ENCODE measurements at places on chromosomes 5 and 9.

GRCh38 chr5:141762316-141762715 is 80.3 kb upstream of the ARAP3 start:
- DNase-seq: no peak

DNA sequence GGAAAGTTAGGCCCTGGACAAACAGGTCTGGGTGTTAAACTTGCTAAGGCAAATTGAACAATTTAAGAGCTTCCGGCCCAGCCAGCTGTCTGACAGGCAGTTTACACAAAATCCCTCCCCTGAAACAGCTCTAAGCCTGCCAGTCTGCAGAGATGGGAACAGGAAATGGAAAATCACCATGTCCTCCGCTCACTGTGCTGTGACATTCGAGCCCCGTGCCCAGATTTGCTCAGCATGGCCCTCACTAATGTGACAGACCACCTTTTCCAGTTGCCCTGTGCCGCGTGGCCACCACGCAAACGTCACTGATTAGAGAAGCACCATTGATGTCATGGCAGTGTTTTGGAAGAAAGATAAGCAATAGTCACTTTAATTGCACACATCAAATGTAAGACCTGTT is 41.0 kb downstream of the CCNJL start:
- DNase-seq: no peak

- no peak for DNase-seq
Observed at GRCh38 chr9:9299134-9299533, 1313.7 kb downstream of the PTPRD start.

DNA sequence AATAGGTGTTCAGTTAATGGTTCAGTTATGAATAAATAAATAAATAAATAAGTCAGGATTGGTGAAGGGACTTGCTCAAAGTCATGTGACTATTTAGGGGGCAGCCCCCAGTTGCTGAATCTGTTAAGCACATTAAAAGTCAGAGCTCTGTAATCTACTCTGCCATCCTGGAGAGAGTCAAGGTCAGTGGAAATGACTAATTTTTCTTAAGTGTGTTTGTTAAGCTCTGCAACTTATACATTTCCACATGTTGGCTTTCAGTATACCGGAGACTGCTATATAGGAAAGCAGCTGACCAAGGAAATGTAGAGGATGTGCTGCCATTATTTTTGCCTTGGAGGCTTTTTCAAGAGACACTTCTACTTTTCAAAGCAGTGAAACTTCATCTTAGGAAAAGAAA is 57.9 kb downstream of the KIAA1958 start:
- DNase-seq: no peak

- DNase-seq: no peak
Observed at GRCh38 chr9:88685966-88686365, 151.0 kb downstream of the NXNL2 start.

GRCh38 chr5:164203581-164204225 is 698.3 kb downstream of the MAT2B start:
- DNase-seq: no peak

DNA sequence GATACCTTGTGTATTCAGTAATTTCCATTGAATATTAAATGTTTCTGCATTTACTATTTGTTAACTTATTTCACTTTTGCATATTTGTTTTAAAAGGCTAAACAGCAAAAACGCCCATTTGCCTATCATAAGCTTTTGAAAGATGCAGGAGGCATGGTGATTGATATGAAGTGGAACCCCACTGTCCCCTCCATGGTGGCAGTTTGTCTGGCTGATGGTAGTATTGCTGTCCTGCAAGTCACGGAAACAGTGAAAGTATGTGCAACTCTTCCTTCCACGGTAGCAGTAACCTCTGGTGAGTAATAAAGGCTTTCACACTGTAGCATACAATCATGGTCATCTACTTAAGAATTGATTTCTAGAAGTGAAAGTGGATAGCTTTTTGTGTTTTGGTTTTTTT is 3.8 kb downstream of the NUP214 start:
- DNase-seq: no peak

DNA sequence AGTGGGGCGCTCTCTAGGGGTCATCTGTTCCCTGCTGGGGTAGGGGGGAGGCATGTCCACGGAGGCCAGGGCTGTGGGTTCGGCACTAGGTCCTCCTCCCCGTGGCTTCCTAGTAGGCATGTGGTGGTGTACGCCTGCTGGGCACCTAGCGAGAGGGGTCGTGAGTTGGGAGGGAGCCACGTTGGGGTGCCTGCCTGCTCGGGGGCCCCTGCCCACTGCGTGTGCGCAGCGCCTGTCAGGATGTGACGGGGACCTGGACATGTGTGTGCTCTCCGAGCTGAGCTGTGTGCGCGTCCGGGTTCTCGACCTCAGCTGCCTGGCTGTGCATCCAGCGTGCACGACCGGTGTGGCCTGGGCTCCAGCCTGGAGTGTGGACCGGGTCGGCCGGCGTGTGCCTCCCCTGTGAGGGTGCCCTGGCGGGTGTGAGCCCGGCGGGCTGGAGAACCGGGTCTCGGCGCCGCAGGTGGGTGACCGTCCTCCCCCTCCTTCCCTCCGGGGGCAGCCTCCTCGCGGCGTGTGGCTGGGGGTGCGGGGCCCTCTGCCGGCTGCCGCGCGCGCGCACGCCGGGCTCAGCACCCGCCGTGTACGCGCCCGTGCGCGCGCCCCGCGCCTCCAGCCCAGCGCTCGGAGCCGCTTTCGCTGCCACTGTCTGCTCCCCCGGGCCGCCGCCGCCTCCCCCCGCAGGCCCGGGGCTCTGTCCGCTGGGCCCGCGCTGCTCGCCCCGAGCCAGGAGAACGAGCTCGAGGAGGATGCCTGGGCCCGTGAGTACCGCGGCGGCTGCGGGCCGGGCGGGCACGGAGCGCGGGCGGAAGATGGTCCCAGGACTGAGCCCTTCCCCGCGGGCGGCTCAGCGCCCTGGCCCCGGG is at the start of gene PRR7:
Gene PRR7 (plus strand): TSS at position 615 of the 866 bp plus-strand sequence. CDS start 8,254 bp downstream, outside the sequence.
- peak; percentile 61 for DNase-seq

- DNase-seq: no peak
Observed at GRCh38 chr9:98219794-98220370, 27.4 kb upstream of the CORO2A start.

GRCh38 chr5:52491818-52492217 is 295.9 kb upstream of the ITGA1 start:
- no peak for DNase-seq

- DNase-seq: no peak
Observed at GRCh38 chr9:135817951-135818717, 89.2 kb downstream of the CAMSAP1 start.

GRCh38 chr5:116068028-116068632 is 16.7 kb upstream of the COMMD10 start:
- peak; percentile 65 for DNase-seq

DNA sequence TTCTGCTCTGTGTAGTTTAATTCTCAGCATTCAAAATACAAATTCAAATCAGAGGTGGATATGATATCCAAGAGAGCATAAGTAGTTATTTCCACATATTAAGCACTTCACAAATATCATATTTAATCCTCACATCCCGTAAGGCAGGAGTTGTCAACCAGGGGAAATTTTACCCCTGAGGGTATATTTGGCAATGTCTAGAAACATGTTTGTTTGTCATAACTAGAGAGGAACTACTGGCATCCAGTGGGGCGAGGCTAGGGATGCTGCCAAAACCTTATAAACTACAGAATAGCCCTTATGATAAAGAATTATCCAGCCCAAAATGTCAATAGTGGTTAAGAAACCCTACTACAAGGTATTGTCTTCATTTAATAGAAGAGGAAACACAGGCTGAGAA is 619.4 kb downstream of the SLCO4C1 start:
- DNase-seq: no peak

DNA sequence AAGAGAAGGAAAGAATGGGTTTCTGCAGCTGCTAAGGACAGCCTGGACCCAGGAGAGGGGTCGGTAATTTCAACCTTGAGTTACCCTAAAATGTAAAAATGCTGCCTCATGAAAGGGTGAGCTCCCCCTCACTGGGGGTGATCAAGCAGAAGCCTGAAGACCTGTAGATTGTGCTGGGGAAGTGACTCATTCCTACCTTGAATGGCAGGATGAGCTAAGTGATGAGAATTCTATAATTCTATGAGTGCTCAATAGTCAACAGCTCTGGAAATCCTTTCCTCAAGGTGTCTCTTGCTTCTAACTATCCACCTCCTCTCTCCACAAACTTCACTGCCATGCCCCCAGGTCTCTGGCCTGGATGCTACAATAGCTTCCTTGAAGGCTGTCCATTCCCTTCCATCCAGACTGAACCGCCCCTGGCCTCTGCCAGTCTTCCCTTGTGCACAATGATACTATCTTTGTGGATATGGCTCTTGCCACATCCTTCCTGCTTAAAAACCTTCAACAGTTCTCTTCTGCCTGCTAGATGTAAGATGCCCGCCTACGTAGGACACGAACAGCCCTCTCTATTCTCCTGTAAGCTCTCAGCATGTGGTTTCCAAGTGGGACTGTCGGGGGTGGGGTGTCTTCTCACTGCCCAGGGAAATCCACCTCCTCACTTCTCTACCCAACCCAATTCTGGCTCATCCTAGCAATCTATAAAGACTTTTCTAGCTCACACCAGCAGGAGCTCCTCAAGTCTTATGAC is 50.6 kb downstream of the PTPN3 start:
- no peak for DNase-seq

GRCh38 chr9:134546246-134546731 is 95.3 kb upstream of the COL5A1 start:
- no peak for DNase-seq

DNA sequence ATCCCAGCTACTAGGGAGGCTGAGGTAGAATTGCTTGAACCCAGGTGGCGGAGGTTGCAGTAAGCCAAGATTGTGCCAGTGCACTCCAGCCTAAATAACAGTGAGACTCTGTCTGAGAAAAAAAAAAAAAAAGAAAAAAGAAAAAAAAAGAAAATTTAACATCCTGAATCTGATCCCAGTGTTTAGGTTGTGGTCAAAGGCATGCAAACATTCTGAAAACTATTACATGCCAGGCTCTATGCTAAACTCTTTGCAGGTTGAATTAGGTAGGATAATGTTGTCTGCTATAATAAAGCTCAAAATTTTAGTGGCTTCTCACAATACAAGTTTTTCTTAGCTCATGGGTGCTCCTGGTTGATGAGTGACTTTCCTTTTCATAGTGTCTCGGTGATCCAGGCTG is 367.4 kb downstream of the PSAT1 start:
- no peak for DNase-seq

DNA sequence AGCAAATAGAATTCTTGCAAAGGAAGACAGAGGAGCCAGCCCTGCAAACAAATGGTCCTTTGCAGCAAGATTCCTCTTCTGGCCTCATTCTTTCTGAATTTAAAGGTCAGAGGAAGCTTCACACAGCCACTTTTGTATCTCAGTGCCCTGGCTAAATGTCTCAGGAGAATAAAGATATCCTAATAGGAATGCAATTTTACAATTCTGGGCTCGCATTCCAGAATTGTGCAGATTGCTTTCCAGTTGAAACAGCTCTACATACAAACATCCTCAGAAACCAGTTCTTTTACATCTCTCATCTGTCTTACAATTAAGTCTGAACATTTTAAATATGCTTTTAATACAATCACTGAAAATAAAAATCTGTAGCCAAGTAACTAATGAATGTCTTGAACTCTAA is 14.6 kb upstream of the ACOT12 start:
- DNase-seq: no peak

DNA sequence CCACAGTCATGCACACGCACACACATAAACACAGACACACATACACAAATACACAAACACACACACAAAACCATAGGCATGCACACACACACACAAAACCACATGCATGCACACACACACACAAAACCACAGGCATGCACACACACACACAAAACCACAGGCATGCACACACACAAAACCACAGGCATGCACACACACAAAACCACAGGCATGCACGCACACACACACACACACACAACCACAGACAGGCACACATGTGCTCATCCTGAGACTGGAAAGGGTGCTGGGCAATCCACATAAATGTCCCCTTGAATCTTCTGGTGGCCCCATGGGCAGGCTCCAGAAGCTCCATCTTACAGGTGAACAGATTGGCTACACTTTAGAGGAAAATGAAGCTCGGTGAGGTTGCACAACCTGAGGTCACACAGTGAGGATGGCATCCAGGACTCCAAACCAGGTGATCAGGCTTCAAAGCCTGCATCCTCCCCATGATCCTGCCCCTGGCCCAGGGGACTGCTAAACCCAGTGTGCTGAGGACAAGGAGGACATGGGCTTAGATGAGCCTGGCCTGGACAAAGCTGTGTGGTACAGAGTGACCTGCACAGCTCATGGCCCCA is 144.8 kb downstream of the GADD45G start:
- DNase-seq: no peak

DNA sequence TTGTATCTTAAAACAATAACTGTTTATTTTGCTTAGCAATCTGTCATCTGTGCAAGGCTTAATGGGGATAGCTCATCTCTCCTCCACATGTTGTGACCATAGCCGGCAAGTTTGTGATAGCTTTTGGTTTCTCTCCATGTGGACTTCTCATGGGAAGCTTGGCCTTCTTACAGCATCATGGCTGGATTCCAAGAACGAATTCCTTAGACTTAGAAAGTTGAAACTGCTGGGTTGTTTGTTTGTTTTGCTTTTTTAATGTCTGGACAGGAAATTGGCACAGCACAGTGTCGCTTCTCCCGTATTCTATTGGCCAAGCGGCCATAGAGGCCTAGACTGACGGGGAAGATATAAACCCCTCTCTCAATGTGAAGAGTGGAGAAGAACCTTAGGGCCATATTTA is 61.0 kb upstream of the PRDM9 start:
- no peak for DNase-seq

DNA sequence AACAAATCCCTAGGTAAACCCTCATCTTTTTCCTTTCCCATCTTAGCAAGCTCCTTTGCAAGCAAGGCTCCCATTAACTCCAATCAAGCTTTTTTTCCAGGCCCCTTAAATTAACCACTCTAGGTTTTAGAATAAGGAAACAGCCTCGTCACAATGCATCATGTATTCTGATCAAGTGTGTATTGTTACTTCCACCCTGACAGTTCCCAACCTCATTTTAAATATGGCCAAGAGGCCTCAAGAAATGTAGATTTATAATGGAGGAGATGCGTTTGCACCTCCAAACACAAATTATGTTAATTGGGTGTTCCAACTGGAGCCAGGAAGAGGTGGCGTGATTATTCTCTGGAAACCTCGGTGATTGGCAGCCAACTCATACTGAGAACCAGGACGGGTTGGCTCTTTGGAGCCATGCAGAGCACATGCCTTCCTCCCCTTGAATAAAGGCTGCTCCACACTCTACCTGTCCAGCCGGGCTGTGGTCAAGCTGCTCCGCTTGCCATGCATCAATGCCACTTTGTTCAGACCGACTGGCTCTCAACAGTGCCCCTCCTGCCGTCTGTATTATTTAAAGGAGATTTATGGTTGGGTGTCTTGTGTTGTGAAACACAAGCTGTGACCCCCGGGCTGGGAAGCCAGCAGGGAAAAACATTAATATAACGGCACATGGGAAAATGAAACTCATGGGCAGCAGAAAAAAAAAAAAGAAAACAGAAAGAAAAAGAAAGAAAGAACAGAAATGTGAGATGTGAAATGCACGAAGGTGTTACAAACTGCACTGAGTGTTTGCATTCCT is 191.1 kb downstream of the EBF1 start:
- DNase-seq: no peak

DNA sequence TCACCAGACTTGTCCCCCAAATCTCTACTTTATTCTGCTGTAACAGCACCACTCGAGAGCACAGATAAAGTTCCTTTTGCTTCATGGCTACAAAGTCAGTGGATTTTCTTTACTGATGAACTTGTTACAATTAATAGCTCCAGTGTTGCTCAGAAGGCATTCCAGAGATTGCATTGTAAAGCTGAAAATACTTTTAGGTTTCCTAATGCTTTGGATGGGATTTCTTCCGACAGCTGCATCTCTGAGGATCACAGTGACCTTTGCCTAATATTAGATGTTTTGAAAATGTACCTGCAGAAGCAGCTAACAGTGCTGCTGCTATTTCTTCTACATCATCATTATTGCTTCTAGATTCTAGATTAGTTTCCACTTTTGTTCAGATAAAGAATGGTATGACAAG is 58.8 kb upstream of the TMEM171 start:
- DNase-seq: no peak

Measured in LoVo (cell line).